CD4-positive, alpha-beta T cell treated with Interleukin-17A for 4 hours (primary cell): ENCODE measurements at places on chromosomes 12 and 14.

GRCh38 chr12:48990552-48990951, 8.6 kb downstream of the DDN start:
- DNase-seq: no peak

DNA sequence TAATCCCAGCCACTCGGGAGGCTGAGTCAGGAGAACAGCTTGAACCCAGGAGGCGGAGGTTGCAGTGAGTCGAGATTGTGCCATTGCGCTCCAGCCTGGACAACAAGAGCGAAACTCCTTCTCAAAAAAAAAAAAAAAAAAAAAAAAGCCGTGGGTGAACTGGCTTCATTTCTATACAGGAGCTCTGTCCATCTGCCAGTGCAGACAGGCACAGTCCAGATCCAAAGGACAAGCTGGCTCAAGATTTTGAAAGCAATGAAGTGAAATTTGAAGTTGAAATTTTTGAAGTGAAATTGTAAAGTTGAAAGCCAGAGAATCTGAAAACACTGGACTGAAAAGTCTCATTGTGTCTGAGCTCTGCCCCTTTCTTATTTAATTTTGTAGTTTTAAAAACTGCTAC, 134.7 kb downstream of the CALM1 start:
- DNase-seq: no peak

- DNase-seq: no peak
These were observed 70.8 kb downstream of the WNK1 start for GRCh38 chr12:823028-823698.

DNA sequence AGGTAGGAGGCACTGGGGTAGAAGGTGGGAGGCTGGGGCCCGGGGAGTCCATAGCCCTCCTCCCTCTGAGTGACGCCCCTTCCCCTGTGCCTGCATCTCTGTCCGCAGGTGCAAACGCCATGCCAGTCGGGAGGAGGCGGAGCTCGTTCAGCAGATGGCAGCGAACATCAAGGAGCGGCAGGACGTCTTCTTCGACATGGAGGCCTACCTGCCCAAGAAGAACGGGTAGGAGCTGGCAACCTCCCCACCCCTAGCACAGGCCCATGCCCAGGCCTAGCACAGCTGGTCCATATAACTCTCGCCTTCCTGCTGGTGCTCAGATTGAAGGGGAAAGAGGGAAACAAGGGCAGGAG, 35.6 kb downstream of the TMEM120B start:
- DNase-seq: no peak

GRCh38 chr12:99861731-99862130, 123.0 kb downstream of the ANKS1B start:
- DNase-seq: no peak
